ENCODE measurements at places on chromosomes 5 and 9.

GRCh38 chr9:79256691-79257213 is 315.0 kb upstream of the TLE4 start:
- DNase-seq = peak; percentile 75

GRCh38 chr5:113331209-113331551 is 103.6 kb downstream of the TSSK1B start:
- DNase-seq = no peak

- DNase-seq = no peak
Observed at GRCh38 chr9:93503381-93503780, 50.0 kb upstream of the FAM120AOS start.

DNA sequence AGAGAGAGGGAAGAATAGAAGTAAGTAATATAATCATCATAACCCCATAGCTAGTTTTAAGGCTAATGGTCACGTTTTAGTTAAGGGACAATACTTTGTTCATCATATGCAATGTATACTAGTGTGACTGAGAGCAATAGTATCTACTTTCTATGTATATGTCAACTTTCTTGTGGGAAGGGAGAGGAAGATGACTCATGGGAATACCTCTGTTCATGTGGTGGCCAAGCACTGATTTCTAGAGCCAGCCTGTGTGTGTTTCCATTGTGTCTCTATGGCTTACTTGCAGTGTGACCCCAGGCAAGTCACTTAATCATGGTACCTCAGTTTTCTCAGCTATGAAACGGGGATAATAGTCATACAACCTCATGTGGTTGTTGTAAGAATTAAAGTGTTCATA is 639.6 kb downstream of the CETN3 start:
- DNase-seq = no peak

- no peak for DNase-seq
Observed at GRCh38 chr5:118301696-118302095, 686.7 kb downstream of the DTWD2 start.
